Activated CD4-positive, CD25-positive, alpha-beta regulatory T cell treated with anti-CD3 and anti-CD28 coated beads, Interleukin-2, amount 50 U/mL, for 16 hours (primary cell): ENCODE measurements at places on chromosomes 1 and 21.

GRCh38 chr1:193927550-193927949, 741.1 kb upstream of the B3GALT2 start:
- no peak for DNase-seq

GRCh38 chr1:208369045-208369444, 124.9 kb upstream of the PLXNA2 start:
- DNase-seq: no peak

DNA sequence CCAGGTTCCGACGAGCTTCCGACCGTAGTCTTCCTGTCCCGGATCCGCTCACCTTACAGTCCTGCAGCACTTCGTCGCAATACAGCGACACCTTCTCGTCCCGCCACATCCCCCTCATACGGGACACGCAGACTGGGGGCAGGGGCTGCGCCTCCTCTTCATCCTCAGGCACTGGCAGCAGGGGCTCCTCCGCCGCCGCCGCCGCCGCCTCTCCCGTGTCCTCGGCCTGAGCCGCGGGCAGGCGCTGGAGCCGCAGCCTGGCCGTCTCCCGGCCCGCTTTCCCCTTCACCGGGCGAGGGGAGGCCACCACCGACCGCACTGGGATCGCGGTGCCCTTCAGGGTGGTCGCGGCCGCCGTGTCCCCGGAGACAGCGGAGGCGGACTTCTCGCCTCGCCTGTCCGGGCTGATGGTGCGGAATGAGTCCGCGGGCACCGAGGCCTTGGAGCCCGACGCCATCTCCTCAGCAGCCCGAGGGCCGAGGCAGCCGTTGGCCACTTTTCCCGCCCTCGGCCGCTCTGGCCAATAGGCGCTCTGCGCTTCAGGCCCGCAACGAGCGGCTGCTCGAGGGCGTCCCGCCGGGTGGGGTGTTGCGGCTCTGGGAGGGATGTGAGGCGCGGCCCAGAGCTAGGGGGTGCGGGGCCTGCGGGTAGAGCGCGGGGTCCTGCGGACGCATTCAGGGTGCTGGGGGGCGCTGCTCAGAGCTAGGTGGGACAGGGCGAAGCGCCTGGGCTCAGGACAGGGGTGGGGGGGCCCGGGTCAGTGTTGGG, at the start of gene SHCBP1L:
Gene SHCBP1L, minus strand, starts transcription at position 490 of the 768 bp plus-strand sequence. Its CDS starts 33 bp downstream, at position 457.
- no peak for DNase-seq

DNA sequence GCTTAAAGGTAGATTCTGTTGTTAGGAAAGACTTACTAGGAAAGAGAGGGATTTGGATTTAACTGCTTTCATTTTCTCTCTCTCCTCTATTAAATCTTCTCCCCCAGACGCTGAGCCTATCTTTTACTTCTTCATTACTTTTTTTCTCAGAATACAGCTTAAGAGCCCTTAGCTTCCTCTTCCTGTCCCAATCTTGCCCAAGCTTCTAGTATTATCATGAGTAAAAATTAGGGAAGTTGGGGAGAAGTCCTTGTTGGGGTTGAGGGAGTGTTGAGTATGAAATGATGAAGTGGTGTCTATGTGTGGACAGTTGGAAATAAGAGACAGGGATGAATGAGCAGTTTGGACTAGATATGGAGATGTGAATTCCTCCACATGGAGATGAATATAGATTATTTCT, 35.0 kb downstream of the ACP6 start:
- no peak for DNase-seq

DNA sequence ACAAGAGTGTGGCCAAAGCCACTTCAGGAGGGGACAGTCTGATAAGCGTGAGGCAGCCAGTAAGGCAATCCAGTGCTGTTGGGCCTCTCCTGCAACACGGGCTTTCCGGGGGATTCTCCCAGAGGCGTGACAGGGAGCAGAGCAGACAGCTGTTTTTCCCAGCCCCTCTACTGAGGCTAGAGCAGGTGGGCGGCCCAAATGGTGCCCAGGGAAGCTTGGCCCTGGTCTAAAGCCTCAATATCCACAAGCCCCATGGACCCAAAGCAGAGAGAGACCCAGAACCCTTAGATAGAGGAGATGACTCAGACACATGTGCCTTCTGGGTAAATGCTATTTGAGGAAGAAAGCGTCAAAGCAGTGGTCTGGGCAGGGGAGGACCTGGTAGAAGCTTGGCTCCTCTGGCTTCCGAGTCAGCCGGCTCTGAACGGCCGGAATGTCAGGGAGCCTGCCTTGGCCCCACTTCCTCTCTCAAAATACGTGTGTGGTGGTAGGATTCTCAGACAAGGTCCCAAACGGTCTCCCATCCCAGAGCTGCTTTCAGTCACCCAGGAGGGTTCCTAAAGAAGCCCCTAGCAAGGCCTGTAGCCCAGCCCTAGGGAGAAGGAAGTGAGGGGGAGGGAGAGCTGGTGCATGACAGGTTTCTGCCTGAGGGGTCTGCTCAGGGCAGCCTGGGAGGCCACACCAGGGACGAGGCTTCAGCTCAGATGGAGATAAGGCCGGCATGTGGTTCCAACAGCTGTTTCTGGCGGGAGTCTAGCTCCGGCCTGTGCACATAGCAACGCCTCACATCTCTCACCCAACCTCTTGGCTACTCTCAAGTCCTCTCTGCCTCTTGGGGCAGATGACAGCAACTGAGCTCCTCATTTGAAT, 28.8 kb downstream of the PIK3C2B start:
- no peak for DNase-seq

- DNase-seq: no peak
These were observed 147.5 kb downstream of the CASZ1 start for GRCh38 chr1:10648689-10649516.

GRCh38 chr1:8879922-8880676, 1.6 kb upstream of the ENO1 start:
- DNase-seq: no peak

GRCh38 chr1:58922302-58923089, 138.6 kb upstream of the JUN start:
- no peak for DNase-seq

- DNase-seq: no peak
These were observed 323.0 kb upstream of the PLD5 start for GRCh38 chr1:242847390-242847993.

DNA sequence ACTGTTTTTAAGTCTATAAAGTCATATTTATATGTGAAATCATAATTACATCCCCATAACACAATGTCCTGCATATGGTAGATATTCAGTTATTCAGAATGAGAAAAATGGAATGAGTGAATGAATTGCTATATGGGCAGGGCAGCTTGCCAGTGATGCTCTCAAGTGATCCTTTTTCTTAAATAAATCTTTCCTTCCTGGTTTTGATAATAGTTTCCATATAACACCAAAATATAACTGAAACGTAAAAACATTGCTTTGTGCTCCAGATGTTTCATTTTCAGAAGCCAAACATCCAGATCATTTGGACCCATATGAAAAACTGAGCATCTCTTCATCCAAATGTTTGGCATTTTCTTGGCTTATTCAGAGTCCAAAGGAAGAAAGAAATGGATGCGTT, 30.2 kb upstream of the RGS8 start:
- DNase-seq: no peak

GRCh38 chr1:207828485-207829158, 76.8 kb downstream of the CD46 start:
- no peak for DNase-seq

GRCh38 chr1:9311029-9311428, 18.3 kb downstream of the SPSB1 start:
- no peak for DNase-seq

GRCh38 chr1:115190540-115191170, 101.4 kb upstream of the TSPAN2 start:
- no peak for DNase-seq

DNA sequence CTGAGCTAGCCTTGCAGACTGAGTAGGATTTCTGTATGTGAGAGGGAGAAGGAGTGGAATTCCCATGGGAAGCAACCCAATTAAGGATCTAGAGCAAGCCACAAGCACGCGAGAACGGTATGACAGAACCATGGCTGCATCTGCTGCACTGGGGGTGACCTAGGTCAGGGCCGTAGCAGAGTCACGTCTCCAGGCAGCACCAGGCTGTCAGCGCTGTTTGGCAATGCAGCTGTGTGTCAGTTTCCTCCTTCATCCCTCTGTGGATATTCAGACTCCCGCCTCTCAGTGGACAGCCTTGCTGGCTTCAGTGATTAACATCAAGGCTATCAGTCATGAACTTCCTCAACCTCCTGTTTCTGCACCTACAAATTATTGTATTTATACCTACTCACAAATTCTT, 118.1 kb upstream of the PPP2R5A start:
- no peak for DNase-seq

GRCh38 chr1:57798543-57798942, 374.7 kb upstream of the DAB1 start:
- DNase-seq: no peak

DNA sequence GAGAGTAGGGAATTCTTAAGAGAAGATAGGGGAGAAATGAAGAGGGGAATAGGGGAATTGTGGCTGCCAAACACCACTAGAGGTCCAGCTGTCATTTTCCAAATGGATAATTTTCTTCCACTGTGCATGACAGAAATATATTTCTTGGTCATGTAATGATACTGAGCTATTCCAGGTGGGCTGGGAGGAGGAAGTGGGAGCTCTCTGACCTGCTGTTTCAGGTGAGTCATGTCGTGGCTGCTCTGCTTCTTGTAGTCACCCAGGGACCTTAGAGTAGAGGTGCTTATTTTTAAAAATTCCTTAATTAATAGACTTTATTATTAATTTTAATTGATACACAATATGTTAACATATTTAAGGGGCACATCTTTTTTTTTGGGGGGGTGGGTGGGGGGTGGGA, 11.9 kb downstream of the PDE4B start:
- no peak for DNase-seq

DNA sequence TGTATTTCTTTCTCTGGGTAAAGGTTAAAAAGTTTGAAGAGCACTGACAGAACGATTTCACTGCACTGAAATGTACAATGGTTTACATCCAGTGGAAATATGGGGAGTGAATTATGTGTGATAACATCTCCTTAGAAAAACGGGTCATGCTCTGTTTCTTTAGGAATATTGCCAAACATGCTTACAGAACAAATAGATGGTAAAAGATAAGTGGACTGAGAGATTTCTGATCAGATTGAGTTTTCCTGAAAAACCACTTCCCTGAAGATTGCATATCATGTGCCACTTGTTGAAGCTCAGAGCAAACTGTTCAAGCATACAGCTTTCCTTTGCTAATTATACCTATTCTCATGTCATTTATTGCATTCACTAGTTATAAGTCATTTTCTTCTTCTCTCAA, 29.9 kb upstream of the DISP1 start:
- DNase-seq: no peak

GRCh38 chr21:19368944-19369343, 965.4 kb upstream of the TMPRSS15 start:
- no peak for DNase-seq

DNA sequence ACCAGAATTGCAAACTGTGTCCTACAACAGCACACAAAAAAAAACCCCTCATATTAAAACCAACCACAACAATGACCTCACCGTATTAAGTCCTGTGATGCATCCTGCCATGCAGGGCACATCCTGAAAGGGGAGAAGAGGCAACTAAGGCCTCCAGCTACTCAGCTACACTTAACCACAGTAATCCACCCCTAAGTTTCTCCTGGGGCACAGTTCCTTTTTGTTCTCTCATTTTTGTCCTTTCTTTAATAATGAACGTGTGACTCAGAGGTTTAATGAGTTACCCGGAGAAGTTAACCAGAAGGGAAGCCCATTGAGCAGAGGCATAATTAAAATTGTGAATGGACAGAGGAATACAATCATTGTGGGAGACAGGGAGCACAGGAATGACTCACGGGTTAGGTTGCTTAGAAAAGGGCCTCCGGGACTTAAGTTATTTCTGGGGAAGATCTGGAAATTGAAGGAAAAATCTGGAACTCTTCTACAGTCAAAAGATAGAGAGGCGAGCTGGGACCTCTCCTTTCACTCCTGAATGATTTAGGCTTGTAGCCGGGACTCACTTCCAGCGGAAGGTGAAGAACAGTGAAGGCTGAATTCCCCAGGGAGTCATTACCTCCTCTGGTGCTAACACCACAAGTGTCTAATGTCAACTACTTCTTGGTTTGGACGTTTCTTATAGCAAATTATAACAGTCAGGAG, 36.9 kb upstream of the HIVEP3 start:
- DNase-seq: no peak

DNA sequence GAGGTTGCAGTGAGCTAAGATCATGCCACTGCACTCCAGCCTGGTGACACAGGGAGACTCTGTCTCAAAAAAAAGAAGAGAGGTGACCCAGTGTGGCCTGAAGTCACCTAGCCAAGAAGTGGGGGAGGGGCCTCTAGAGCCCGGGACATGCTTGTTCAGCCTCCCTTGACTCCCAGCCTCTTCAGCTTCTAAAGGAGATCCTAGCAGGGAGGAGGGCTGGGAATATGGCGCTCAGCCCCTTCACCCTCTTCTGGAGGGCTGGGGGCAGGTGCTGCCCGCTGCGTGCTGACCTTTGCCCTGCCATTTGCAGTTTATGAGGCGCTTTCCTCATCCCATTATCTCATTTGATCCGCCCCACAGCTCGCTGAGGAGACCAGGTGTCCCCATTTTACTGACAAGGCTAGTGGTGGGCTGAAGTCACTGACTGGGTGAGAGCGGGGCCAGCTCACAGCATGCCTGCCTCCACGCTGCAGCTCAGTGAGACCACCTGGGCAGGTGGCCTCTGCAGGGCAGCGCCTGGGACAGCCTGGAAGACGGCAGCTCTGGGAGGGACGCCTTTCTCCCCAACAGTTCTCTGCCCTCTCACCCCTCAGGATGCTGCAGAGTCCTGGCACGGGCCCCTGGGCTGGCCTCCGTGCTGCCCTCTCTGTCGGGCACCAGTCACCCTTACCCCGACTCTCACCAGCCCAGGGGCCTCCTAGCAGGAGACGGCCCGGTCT, 7.5 kb downstream of the ELF3 start:
- DNase-seq: no peak

DNA sequence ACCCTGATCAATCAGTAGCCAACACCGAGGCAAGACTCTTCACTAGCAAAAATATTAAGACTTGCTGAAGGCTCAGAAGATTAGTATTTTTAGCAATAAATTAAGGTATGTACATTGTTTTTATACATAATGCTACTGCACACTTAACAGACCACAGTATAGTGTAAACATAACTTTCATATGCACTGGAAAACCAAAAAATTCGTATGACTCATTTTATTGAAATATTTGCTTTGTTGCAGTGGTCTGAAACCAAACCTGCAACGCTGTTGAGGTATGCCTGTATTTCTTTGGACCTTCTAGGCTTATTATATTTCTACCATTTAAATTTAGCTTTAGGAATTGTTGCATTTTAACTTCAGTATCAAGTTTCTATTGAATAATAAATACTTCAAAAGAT, 65.8 kb upstream of the BCL9 start:
- no peak for DNase-seq

- DNase-seq: no peak
These were observed 2.4 kb downstream of the ELF3 start for GRCh38 chr1:202012544-202013478.
